ENCODE measurements at places on chromosomes 12 and 14. TPM values are rescaled to one million over a fixed set of nuclear protein-coding genes. Genes with fewer than 3 reads are reported as not detected.

The CACNB3 gene
- total RNA-seq, result 4.8 TPM

The FGD6 gene
- 26.3 TPM for total RNA-seq

The STAB2 gene
- 0.03 TPM for total RNA-seq

The AHNAK2 gene
- total RNA-seq, result 2.5 TPM

The GLIPR1L1 gene
- not detected for total RNA-seq

The PPP1R12A gene
- 42.8 TPM for total RNA-seq

The TMX1 gene
- total RNA-seq, result 8.6 TPM

The RNASE7 gene
- total RNA-seq, result not detected

The IGF1 gene
- 5.8 TPM for total RNA-seq

The PIANP gene
- 0.41 TPM for total RNA-seq

The MYG1 gene
- total RNA-seq, result 34.8 TPM

The EXOC3L4 gene
- total RNA-seq, result 0.66 TPM

The NYNRIN gene
- total RNA-seq, result 8.0 TPM

The IL31 gene
- not detected for total RNA-seq

The KLHDC1 gene
- 10.0 TPM for total RNA-seq

The SLC10A1 gene
- total RNA-seq, result not detected

The CAPZA3 gene
- total RNA-seq, result not detected

- no peak overlapping the region for H3K4me3 ChIP-seq
- DNase-seq, result no peak
- H3K36me3 ChIP-seq, result no peaks in the 10 kb centered on the region
- no peaks in the 10 kb centered on the region for H3K4me1 ChIP-seq
Measured at GRCh38 chr14:104331871-104332605, 193.7 kb downstream of the KIF26A start.

- no peak overlapping the region for H3K4me3 ChIP-seq
- H3K27ac ChIP-seq, result no peak overlapping the region
- H3K4me1 ChIP-seq, result no peaks in the 10 kb centered on the region
- no peaks in the 10 kb centered on the region for H3K36me3 ChIP-seq
Measured at GRCh38 chr12:77387214-77387613, 321.8 kb upstream of the E2F7 start.

DNA sequence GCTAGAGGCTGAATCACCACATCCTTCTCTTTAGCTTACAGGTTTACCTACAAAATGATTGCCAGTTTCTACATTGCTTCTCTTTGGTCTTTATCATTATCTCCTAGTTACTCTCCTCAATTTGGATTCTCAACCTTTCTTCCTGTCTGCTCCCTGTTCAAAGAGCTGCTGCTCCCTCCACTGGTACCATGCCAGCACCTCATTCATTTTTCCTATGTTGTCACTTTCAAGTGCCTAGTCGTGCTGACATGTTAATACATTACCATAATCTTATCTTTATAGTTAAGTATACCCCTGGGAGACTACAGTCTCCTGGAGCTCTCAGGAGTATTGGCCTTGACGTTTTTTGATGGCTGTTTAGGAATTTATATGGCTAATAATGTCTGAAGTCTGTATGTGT, 14.2 kb downstream of the FRS2 start:
- no peak overlapping the region for H3K27ac ChIP-seq
- H3K36me3 ChIP-seq, result peaks cover 17% of the 10 kb centered on the region
- H3K27me3 ChIP-seq, result no peaks in the 10 kb centered on the region
- H3K4me3 ChIP-seq, result no peak overlapping the region
- no peak for DNase-seq
- peaks cover 41% of the 10 kb centered on the region for H3K4me1 ChIP-seq

GRCh38 chr12:13000616-13000924, 505 bp upstream of the HEBP1 start:
- peaks cover 57% of the 10 kb centered on the region for H3K4me1 ChIP-seq
- H3K27ac ChIP-seq, result peak overlapping the region; percentile 92
- peak overlapping the region; percentile 86 for H3K4me3 ChIP-seq
- H3K27me3 ChIP-seq, result no peaks in the 10 kb centered on the region
- DNase-seq, result no peak
- H3K36me3 ChIP-seq, result no peaks in the 10 kb centered on the region

GRCh38 chr14:32564596-32564995, 235.5 kb downstream of the AKAP6 start:
- DNase-seq, result no peak
- H3K27me3 ChIP-seq, result no peaks in the 10 kb centered on the region
- H3K4me1 ChIP-seq, result peaks cover 49% of the 10 kb centered on the region
- H3K4me3 ChIP-seq, result no peak overlapping the region

GRCh38 chr12:3536096-3536875, 45.3 kb downstream of the PRMT8 start:
- H3K27ac ChIP-seq, result no peak overlapping the region
- peaks cover 47% of the 10 kb centered on the region for H3K4me1 ChIP-seq
- DNase-seq, result no peak
- H3K36me3 ChIP-seq, result no peaks in the 10 kb centered on the region

DNA sequence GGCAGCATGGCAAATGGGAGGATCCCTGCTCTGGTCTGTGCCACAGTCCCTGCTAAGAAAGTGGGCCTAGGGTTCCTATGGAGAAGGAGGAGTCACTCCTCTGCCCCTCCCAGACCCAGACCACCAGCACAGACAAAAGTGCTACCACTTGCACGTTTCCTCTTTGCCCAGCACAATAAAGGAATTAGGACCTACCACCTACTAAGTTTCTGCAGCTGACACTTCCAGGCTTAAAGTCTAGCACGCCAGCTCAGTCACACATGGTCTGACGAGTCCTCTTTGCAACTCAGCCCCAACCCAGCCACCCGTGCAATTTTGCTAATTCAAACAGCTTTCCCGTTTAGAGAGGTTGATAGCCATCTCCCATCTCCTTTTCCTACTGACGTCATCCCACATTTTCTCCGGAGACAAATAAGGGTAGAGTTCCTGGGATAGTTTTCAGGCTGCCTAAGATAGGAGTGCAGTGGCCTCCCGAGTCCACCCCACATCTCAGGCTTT, 66.2 kb upstream of the PTGR2 start:
- peaks cover 91% of the 10 kb centered on the region for H3K4me1 ChIP-seq
- no peaks in the 10 kb centered on the region for H3K36me3 ChIP-seq
- H3K27ac ChIP-seq, result peak overlapping the region; percentile 99
- H3K27me3 ChIP-seq, result no peaks in the 10 kb centered on the region

DNA sequence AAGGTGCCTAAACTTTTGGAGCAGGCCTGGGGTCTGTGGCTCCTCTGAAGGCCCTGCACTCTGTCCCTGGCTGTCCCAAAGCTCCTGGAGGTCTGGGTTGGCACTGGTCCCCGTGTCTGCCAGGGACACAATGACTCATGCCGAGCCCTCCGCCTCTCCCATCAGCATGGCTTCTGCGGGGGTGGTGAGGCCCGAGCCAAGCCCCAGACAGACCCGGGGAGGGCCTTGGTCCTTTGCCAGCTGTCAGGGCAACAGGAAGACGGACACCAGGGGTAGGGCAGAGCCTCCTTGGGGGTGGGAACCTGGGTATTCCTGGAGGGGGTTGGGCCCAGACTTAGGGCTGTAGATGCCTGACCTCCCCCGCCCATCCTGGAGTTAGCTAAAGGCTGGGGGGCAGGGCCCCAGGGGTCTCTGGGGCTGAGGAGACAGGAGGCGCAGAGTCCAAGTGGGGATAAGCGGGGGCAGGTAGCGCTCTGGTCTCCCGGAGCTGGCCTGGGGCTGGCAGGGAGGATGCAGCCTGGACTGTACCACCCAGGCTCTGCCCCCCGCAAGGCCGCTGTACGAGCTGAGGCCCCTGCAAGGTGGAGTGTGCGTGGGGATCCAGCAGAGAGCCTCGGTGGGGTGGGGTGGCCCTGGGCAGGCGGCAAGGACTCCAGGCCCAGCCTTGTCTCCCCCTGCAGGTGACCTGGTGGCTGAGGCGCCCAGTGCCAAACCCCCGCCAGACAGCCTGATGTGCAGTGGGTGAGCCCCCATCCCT, 16.4 kb upstream of the PUS1 start:
- peaks cover 40% of the 10 kb centered on the region for H3K4me1 ChIP-seq
- H3K27ac ChIP-seq, result peak overlapping the region; percentile 83
- peaks cover 89% of the 10 kb centered on the region for H3K36me3 ChIP-seq
- peak overlapping the region; percentile 11 for H3K4me3 ChIP-seq
- peak; percentile 91 for DNase-seq

GRCh38 chr14:103533137-103533998, 4.4 kb downstream of the TRMT61A start:
- H3K27ac ChIP-seq, result no peak overlapping the region
- H3K36me3 ChIP-seq, result peaks cover 23% of the 10 kb centered on the region
- H3K4me1 ChIP-seq, result peaks cover 34% of the 10 kb centered on the region
- no peak for DNase-seq
- no peak overlapping the region for H3K4me3 ChIP-seq

DNA sequence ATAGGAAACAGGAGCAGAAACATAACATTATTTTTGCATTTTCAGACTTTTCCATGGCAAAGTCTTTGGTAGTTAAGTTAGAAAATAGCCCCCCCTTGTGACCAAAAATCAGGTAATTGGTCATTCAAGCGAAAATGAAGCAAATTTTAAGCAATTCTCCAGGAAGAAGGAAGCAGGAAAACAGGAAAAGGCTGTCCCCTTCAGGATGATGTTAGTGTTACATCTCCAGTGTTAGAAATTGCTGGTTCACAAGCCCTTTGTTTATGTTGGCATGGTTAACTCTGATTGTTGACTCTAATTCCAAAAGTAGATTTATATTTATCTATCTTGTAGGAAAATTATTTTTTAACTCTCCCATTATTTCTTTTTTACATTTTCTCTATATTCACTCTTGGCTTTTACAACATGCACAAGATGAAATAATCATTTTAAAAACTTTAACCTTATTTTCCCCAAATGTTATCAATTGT, 18.8 kb upstream of the GAS2L3 start:
- no peaks in the 10 kb centered on the region for H3K36me3 ChIP-seq
- H3K27ac ChIP-seq, result peak overlapping the region; percentile 43
- H3K4me1 ChIP-seq, result peaks cover 7% of the 10 kb centered on the region
- no peak overlapping the region for H3K4me3 ChIP-seq

- peak overlapping the region; percentile 89 for H3K4me3 ChIP-seq
- peaks cover 29% of the 10 kb centered on the region for H3K36me3 ChIP-seq
- DNase-seq, result no peak
- peak overlapping the region; percentile 94 for H3K27ac ChIP-seq
- no peaks in the 10 kb centered on the region for H3K27me3 ChIP-seq
- peaks cover 52% of the 10 kb centered on the region for H3K4me1 ChIP-seq
Measured at GRCh38 chr12:71755146-71755892, 656 bp downstream of the RAB21 start.

GRCh38 chr12:124768452-124769162, 95.1 kb downstream of the SCARB1 start:
- no peak overlapping the region for H3K27ac ChIP-seq
- H3K4me1 ChIP-seq, result peaks cover 37% of the 10 kb centered on the region
- H3K36me3 ChIP-seq, result no peaks in the 10 kb centered on the region
- DNase-seq, result no peak

GRCh38 chr14:78834766-78835451, 664.7 kb downstream of the NRXN3 start:
- H3K4me3 ChIP-seq, result no peak overlapping the region
- no peaks in the 10 kb centered on the region for H3K36me3 ChIP-seq
- DNase-seq, result no peak
- peaks cover 58% of the 10 kb centered on the region for H3K27me3 ChIP-seq
- no peak overlapping the region for H3K27ac ChIP-seq
- H3K4me1 ChIP-seq, result no peaks in the 10 kb centered on the region

- H3K4me3 ChIP-seq, result no peak overlapping the region
- no peak for DNase-seq
- no peak overlapping the region for H3K27ac ChIP-seq
- peaks cover 29% of the 10 kb centered on the region for H3K27me3 ChIP-seq
Measured at GRCh38 chr12:5921966-5922899, 22.8 kb downstream of the ANO2 start.

GRCh38 chr12:47361389-47362021, 281.7 kb upstream of the AMIGO2 start:
- H3K27ac ChIP-seq, result peak overlapping the region; percentile 78
- H3K36me3 ChIP-seq, result no peaks in the 10 kb centered on the region
- H3K4me1 ChIP-seq, result peaks cover 10% of the 10 kb centered on the region

DNA sequence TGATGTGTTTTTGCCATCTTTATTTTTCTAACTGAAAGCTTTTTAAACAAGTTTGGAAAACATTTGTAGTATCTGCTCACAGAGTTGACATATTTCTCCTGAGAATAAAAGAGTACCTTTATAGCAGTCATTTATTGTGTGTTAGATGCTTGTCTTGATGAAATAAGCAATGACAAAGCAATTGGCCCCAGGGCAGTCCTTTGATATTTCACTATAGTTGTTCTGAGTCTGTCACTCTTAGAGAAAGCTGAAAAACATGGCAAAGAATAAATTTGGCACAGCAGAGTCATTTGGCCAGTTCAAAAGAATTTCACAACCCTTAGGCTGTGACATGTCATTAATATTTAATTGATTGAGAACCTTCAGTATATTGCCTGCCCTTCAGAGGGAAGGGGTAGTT, 166.2 kb downstream of the PTPRO start:
- no peaks in the 10 kb centered on the region for H3K36me3 ChIP-seq
- H3K27ac ChIP-seq, result no peak overlapping the region
- H3K4me1 ChIP-seq, result no peaks in the 10 kb centered on the region
- no peak for DNase-seq

DNA sequence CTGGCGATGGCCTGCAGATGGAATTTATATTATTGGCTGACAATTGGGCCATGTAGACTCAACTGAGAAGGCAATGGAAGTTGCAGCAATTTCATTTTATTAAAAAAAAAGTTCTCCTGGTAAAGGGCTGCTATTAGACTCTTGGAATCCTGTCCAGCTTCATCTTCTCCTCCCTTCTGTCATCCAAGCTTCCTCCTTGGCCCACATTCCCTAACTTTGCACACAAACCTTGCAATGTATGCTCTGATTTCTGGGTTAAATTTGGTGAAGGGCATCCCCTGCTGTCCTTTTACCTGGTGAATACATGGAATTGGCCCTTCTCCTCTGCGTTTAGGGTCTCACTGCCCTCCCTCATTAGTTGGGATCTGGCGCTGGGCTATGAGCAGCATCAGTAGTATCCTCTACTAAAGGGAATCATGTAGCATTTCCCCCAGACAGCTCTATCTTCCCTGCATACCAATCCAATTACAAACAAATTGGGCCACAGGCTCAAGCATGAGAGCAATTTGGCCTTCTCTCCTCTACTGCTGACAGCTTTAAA, 336.9 kb downstream of the BMP4 start:
- H3K27ac ChIP-seq, result peak overlapping the region; percentile 65
- H3K36me3 ChIP-seq, result no peaks in the 10 kb centered on the region
- H3K4me1 ChIP-seq, result peaks cover 16% of the 10 kb centered on the region
- no peak overlapping the region for H3K4me3 ChIP-seq
- no peak for DNase-seq
- peaks cover 5% of the 10 kb centered on the region for H3K27me3 ChIP-seq

DNA sequence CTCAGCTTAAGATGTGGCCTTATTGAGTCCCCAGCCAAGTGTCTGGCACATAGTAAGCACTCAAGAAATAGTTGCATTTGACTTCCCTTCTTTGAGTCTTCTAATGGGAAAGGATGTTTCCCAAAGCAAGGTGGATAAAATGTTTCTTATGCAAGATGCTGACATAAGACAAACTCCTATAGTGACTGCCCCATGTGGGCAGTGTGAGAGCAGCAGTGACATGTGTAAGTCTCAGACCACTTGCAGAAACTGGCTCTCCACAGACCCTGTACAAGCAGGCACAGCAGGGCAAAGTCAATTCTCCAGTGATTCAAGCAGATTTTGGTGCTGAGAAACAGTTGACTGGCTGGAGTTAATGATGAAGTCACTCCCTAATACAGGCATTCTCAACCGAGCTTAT, 255.3 kb downstream of the ANO2 start:
- no peaks in the 10 kb centered on the region for H3K36me3 ChIP-seq
- H3K27ac ChIP-seq, result no peak overlapping the region
- peaks cover 6% of the 10 kb centered on the region for H3K4me1 ChIP-seq
- no peak overlapping the region for H3K4me3 ChIP-seq
- DNase-seq, result no peak

- H3K27me3 ChIP-seq, result no peaks in the 10 kb centered on the region
- H3K36me3 ChIP-seq, result no peaks in the 10 kb centered on the region
- H3K27ac ChIP-seq, result no peak overlapping the region
- no peaks in the 10 kb centered on the region for H3K4me1 ChIP-seq
- DNase-seq, result no peak
Measured at GRCh38 chr14:58815161-58815701, 177.5 kb downstream of the DACT1 start.
